ENCODE measurements at places on chromosomes 6 and 20.
A peak's percentile ranks its signal among the peaks of the same experiment; 100 is the strongest.

- no peak for DNase-seq
Measured at GRCh38 chr20:44405257-44405656, 49.8 kb downstream of the HNF4A start.

- DNase-seq, result no peak
Measured at GRCh38 chr20:2773812-2774211, 26.6 kb downstream of the CPXM1 start.

DNA sequence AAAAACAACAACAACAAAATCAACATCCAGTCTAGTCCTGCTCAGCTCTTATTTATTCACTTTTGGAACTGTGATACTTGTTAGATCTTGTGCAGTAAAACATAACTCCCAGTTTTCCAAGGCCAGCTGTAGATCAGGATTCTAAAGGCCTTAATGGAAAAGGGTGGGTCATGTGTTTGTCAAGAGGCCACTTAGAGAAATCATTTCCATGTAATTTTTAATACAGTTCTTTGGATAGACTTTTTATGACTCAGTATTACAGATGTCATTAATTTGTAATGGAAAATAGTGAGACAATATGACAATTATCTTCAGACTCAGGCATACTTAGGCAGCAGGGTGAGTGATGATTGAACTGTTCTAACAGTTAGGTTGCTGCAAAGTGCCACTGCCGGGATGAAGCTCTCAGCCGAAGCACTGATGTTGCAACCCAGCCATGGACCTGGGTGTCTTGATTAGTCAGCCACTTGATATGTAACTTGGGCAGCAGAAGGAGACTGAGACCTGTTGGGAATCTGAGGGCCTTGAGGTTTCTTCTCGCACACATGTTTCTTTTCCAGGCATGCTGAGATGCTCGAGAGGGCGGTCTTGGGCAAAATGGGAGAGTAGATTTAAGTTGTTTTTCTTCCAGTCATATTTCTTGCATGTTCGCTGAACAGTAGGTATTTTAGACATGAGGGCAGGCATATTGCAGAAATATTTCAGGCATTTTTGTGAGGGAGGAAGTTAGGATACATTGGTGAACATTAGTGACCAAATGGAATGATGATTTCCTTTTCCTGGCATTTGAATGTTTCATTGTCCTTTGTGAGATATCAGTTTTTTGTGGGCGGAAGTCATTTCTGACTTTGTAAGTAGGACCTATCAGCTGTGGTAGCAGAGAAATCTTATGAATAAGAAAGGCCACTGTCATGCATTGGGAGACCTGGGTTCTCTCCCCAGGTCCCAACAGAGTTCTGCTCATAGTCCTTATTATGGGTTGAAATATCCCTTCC, 52.3 kb downstream of the SLX4IP start:
- DNase-seq, result no peak

GRCh38 chr20:24909086-24909780, 39.8 kb upstream of the CST7 start:
- DNase-seq, result no peak

- no peak for DNase-seq
Measured at GRCh38 chr20:52444455-52444854, 252.9 kb upstream of the ZFP64 start.

DNA sequence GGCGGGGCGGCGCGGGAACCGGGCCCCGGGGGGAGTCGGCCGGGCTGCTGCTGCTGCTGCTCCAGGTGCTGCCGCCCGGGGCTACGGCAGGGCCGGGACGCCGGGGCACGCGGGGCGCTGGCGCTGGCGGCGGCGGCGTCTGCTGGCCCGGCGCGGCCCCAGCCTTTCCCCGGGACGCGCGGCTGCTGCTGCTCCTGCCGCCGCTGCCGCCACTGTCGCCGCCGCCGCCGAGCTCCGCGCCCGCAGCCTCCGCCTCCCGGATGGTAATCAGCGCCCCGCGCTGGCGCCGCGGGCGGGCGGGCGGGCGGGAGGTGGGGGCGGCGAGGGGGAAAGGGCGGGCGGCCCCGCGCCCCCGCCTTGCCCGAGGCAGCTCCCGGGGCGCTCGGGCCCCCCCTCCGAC, 306 bp downstream of the EBF4 start:
- no peak for DNase-seq

- no peak for DNase-seq
Measured at GRCh38 chr6:15435468-15435867, 189.6 kb downstream of the JARID2 start.

DNA sequence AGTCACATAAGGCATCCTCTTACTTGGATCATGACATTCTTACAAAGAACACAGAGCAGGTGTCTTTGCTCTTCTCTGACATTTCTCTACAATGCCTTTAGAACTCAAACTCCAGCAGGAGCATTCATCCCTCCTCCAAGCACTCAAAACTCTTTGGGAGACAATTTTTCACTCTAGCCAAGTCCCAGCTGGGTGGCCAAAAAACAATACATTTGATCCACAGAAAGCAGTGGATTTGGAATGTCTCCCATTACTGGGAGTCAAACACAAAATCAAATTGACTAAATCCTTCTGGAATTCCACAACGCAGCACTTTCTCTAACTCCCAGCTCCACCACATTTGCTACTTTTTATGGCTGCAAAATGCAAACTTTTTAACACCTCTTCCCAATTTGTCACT, 108.6 kb upstream of the VGLL2 start:
- DNase-seq, result no peak

GRCh38 chr6:166778776-166779175, 151.7 kb upstream of the RPS6KA2 start:
- DNase-seq, result peak; percentile 66

GRCh38 chr6:20312606-20313005, 89.1 kb upstream of the E2F3 start:
- DNase-seq, result peak; percentile 11

- no peak for DNase-seq
Measured at GRCh38 chr6:123962508-123962907, 158.8 kb downstream of the NKAIN2 start.

DNA sequence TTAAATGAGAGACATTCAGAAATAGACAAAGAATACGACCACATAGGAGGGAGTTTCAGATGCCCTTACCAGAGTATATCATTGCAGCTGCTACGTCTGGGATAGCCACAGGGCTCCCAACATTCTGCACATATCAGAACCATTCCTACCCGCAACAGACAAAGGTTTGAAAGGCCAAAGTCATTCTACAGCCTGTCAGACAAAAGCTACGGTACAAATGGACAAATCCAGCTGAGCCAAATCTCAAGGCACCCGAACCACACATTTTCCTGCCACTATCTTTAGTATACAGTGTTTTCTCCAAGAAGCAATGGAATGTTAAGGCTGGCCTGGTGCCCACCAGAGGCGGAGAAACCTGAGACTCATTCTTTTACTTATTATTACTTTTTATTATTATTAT, 30.5 kb upstream of the LYRM2 start:
- no peak for DNase-seq

DNA sequence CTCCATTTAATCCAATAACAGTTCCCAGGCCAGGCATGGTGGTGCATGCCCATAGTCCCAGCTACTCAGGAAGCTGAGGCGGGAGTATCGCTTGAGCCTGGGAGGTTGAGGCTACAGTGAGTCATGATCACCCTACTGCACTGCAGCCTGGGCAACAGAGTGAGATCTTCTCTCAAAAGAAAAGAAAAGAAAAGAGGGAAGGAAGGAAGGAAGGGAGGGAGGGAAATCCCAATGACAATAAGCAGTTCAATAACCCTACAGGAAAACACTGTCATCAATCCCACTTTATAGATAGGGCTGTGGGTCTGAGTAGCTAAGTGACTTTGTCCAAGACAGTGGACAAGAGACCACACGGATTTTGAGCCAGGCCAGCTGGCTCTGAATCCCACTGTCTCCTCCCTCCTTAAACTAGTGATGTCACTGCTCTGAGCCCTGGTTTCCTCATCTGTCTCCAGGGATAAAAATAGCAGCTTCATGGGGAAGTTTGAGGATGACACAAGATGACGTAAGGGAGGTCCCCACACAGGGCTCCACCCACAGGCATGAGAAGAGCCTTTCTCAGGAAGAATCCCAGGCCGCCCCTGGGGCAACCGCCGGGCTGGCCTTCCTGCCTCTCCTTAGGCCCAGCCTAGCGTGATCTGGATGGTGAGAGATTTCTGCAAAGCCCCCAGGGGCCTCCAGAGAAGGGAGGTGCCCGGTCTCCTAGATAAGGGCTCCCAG, 7.2 kb upstream of the TRIB3 start:
- no peak for DNase-seq

DNA sequence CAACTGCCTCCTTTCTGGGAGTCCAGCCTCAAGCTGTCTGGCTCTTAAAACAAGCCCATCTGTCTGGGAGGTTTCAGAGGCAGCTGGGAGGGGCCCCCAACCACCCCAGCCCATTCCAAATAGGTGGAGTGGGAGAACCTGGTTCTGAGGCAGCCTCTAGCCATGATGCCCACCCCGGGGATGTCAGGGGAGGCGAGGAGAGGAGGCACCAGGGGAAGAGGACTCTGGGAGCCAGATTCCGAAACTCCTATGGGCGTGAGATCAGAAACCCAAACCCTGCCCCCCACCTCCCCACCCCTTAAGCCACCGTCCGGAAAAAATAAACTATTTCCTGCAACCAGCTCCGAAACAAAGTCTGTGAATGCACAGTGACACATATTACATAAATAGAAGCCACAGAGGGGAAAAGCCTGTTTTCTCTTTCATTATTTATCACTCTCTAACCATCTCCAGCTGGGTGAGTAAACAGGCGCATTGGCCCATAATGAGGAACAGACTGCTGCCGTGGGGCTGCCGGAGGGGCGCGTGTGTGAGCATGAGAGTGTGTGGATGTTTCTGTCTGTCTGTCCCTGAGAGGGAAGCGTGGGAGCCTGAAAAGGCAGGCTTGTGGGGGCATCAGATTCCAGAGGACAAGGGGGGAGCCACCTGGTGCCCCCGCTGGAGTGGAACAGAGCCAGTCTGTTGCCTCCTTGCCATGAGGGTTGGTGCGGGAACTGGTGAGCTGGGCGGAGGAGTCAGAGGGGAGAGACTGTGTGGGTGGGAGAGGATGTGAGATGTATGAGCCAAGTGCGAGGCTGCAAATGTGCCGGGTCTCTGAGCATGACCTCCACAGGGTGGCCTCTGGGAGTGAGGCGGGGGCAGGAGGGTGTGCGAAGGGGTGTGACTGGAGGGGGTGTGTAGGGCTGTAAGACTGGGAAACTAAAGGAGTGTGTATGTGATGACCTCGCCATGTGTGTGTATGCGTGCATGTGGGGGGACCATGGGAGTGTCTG, 14.3 kb upstream of the FOXP4 start:
- DNase-seq, result peak; percentile 40

- DNase-seq, result no peak
Measured at GRCh38 chr6:146990821-146991798, 213.1 kb upstream of the STXBP5 start.

GRCh38 chr6:155110721-155111120, 115.6 kb downstream of the TIAM2 start:
- no peak for DNase-seq

GRCh38 chr6:148407372-148407771, 64.7 kb downstream of the SASH1 start:
- no peak for DNase-seq

DNA sequence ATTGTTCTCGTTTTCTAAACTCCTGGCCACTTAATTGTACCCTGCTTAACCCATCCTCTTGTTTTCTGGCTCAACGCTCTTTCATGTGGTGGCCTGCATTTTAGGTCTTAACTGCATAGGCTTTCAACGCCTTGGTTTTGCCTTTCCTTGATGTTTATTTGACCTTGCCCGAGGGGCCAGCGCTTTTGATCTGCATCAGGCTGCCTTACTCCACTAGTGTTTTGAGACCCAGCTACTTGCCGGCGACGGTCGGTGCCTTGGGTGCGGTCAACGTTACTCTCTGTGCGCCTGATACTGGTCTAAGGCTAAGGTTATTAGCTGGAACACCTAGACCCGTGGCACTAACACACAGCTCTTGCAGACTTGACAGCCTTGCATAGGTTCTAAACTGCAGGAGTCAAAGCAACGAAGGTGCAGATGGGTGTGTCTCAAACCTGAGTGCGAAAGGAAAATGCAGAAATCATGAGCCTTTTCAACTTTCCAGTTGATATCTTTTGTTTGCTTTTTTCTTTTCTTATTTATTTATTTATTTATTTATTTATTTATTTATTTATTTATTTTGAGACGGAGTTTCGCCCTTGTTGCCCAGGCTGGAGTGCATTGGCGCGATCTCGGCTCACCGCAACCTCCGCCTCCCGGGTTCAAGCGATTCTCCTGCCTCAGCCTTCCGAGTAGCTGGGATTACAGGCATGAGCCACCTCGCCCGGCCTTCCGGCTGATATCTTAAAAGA, 138.8 kb downstream of the HFE start:
- no peak for DNase-seq

GRCh38 chr6:3228771-3229565, 1.5 kb upstream of the TUBB2B start:
- DNase-seq, result no peak

- DNase-seq, result no peak
Measured at GRCh38 chr20:33506576-33506975, 16.7 kb downstream of the CBFA2T2 start.

DNA sequence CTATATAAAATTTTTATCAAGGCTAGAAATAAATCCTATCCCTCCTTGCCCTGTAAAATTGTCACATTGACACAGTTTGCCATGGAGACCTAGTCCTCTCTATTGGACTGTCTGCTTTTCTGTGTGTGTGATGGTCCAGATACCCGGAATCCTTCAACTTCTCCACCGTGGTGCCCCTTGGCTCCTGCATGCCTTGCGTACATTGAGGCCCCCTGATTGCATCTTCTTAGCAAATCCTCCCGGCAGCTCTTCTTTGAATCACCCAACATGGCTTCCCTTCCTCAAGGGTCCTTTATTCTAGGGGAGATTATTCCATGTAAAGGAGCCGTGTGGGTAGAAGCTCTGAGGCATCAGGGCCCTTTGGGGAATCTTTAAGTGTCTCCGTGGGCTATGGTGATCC, 219.5 kb downstream of the CDC5L start:
- no peak for DNase-seq

GRCh38 chr6:76707630-76708029, 635.2 kb upstream of the IMPG1 start:
- DNase-seq, result no peak

- no peak for DNase-seq
Measured at GRCh38 chr6:13673368-13673767, 38.3 kb downstream of the RANBP9 start.

DNA sequence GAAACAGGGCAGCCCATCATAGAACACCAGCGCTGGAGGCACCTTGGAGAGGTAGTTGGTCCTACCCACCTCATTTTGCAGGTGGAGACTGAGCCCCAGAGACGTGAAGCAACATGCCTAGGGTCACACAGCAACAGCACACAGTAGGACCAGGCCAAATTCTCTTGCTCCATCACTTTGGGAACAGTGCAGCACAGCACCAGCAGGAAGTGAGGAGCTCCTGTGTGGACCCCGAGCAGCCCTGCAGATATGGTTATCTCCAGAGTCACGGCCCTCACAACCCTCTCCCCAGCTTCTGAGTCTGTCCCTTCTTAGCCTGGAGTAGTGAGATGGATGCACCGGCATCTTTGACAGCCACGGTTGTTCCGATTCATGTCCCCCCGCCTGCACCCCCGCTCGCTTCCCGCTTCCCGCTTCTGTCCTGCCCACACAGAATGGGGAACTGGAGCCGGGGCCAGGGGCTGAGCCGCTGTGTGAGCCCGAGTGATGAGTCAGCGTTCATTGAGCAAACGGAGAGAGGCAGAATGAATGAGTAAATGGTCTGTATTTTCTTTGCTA, 72.6 kb upstream of the DUSP22 start:
- peak; percentile 75 for DNase-seq
